ENCODE measurements at places on chromosomes 5 and 9.

DNA sequence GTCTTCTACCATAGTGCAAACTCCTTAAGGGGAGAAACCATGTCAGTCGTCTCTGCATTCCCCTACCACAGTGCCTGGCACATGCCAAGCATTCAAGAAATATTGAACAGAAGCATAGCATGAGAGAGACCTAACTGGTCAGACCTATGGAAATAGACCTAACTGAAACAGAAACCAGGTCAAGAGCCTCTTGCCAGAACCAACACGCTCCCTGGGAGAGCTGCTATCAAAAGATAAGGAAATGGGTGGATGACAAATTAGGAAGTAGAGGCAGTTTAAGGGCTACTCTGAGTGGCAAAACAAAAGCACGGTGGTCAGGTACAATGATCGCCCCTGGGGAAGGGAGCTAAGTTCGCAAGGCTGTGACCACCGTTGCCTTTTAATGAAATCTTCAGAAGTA lies 66.0 kb upstream of the SMIM15 start:
- no peak for DNase-seq

DNA sequence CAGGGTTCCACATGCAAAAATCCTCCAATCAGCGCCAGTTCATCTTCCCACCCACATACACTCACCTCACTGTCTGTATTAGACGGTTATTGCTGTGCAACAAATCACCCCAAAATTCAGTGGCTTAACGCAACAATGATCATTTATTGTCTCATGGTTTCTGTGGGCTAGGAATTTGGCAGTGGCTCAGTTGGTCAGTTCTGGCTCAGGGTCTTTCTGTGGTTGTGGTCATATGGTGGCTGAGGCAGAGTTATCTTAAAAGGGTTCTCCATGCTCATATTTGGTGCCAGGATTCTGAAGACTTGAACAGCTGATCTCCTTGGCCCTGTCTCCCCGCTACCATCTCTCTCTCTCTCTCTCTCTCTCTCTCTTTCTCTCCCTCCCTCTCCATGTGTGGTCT lies 12.9 kb downstream of the ZNF618 start:
- no peak for DNase-seq

DNA sequence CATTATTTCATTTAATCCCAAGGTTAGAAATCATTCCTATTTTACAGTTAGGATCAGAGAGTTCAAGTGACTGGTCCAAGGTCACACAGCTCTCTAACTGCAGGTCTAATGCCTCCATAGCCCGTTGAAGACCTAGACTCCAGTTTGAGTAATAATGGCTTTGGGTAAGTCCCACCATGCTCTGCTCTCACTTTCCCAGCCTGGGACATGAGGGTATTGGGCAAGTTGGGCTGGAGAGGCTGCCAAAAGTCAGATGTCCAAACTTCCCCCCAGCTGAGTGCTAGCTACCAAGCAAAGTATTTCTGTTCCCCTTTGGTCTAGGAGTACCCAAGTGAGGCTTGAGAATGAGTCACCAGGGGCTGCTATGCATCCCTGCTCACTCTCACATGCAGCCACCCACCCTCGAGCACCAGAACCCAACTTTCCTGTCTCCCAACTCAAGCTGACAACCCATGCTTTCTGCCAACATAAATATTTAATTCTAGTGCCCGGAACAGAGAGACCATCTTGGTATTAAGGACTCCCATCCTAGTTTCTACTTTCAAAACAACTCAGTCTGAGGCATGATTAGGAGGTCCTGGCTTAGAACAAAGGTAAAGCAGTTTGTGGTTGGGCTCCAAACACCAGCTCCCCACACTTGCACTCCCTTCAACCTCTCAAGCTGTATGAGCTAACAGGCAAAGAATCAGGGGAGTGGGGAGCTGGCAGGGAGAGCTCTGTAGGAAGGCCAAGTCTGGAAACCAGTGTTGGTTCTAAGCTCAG lies 236.5 kb upstream of the TRIM32 start:
- DNase-seq = peak; percentile 10

- no peak for DNase-seq
These were observed 71.9 kb downstream of the SFXN1 start for GRCh38 chr5:175550055-175550805.

- DNase-seq = no peak
These were observed 233.7 kb downstream of the ARHGEF28 start for GRCh38 chr5:73859696-73860095.

DNA sequence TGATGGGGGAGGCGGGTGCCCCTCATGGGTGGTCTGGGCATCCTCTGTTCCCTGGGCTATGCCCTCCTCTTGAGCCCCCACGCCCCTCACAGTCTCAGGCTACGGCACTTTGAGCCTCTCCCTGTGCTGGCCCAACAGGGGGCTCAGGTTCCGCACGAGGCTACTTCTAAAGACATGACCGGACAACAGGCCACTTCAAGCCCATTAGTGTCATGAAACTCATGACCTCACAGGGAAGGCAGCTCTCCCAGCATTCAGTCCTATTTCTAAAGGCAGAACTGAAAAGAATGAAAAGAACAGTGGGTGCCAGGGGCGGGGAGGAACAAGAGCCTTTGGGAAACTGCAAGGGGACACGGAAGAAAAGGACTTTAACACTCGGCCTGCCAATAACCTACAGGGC lies 45.0 kb downstream of the COL23A1 start:
- DNase-seq = no peak

GRCh38 chr5:98461485-98461884 lies 312.0 kb upstream of the RGMB start:
- no peak for DNase-seq

All from T1000 (cell line).